Coronary artery (tissue), 2 donors: ENCODE measurements at places on chromosomes 6 and 20.

DNA sequence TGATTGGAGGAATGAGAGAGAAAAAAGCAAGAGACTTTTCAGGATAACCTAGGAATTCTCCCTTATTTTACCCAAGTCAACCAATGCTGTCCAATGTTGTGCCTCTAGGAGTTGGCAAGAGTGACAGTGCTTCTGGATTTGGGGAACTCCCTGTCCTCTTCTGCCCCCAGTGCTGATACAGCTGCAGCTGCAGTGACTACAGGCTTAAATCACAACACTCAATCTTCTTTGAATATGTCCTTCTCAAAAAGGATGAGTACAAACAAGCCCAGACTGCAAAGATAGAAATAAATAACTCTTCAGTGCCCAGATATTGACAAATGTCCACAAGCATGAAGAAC, 141.0 kb upstream of the COL21A1 start:
- DNase-seq: no peak

GRCh38 chr6:126042001-126042419, 55.7 kb downstream of the TRMT11 start:
- DNase-seq: no peak

GRCh38 chr6:83424392-83425018, 6.3 kb downstream of the ME1 start:
- DNase-seq: no peak

- DNase-seq: no peak
Observed at GRCh38 chr20:34088305-34089174, 23.5 kb downstream of the EIF2S2 start.

DNA sequence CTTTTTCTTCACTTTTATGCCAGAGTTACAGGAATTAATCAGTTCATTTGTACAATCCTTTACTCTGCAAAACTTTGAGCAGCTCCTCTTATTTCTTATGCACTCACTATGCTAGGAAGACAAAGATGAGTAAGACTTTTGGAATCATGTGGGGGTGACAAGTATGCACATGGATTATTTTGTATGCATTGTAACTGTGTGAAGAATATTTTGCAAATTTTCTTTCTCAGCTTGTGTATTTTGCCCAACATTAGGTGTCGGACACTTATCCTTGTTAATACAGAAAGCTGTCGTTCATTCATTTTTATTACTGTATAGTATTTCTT, 88.6 kb downstream of the PPP1R14C start:
- DNase-seq: no peak

- DNase-seq: no peak
Observed at GRCh38 chr6:68410021-68410420, 225.1 kb upstream of the ADGRB3 start.

GRCh38 chr6:162315291-162315690, 412.3 kb downstream of the PRKN start:
- DNase-seq: no peak

- no peak for DNase-seq
Observed at GRCh38 chr20:51001430-51002265, 21.3 kb downstream of the KCNG1 start.

DNA sequence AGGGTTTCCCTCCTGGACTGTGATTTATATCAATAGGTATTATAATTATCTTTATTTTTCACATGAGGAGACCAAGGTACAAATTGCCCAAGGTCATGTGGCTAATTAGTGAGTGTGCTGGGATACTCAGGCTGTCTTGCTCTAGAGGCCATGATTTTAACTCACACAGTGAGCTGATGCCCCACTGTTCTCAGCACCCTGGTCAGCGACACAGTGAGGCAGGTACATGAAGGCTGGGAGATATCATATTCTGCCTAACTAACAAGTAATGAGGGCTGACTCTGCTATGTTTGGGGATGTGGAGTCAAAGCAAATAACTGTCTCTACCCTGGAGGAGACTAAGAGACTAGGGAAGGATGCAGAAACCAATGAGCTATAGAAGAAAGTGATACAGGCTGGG, 501.1 kb downstream of the PTPRT start:
- no peak for DNase-seq

DNA sequence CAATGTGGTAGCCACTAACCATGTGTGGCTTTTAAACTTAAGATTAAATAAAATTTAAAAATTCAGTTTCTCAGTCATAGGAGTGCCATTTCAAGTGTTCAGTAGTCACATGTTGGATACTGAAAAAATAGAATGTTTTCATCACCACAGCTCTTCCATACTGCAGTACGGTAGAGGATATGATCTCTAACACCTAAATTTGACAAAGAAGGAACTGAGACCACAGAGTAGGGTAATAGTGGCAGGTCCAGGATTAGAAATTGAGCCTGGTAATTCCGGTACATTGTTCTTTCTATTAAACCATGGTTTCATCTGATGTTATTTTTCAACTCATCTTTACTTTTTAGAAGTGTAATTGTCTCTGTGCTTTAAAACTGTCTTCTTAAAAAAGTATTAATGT, 104.0 kb downstream of the CD2AP start:
- no peak for DNase-seq

DNA sequence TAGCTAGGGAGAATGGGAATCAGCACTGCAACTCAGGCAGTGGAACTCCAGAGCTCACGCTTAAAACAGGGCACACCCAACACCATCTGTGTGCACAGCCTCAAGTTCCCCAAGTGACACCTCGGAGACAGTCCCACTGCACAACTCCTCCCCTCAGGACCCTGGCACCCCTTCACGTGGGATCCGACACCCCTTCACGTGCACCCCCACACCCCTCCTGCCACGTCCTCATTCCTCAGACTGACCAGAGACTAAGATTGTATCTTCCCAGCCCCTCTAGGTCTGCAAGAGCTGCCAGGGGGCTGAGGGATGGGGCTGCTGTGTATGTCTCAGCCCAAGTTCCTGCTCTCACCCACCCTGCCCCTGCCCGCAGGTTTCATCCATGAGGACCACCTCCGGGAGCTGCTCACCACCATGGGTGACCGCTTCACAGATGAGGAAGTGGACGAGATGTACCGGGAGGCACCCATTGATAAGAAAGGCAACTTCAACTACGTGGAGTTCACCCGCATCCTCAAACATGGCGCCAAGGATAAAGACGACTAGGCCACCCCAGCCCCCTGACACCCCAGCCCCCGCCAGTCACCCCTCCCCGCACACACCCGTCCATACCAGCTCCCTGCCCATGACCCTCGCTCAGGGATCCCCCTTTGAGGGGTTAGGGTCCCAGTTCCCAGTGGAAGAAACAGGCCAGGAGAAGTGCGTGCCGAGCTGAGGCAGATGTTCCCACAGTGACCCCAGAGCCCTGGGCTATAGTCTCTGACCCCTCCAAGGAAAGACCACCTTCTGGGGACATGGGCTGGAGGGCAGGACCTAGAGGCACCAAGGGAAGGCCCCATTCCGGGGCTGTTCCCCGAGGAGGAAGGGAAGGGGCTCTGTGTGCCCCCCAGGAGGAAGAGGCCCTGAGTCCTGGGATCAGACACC, 7.6 kb downstream of the MYL9 start:
- DNase-seq: no peak

DNA sequence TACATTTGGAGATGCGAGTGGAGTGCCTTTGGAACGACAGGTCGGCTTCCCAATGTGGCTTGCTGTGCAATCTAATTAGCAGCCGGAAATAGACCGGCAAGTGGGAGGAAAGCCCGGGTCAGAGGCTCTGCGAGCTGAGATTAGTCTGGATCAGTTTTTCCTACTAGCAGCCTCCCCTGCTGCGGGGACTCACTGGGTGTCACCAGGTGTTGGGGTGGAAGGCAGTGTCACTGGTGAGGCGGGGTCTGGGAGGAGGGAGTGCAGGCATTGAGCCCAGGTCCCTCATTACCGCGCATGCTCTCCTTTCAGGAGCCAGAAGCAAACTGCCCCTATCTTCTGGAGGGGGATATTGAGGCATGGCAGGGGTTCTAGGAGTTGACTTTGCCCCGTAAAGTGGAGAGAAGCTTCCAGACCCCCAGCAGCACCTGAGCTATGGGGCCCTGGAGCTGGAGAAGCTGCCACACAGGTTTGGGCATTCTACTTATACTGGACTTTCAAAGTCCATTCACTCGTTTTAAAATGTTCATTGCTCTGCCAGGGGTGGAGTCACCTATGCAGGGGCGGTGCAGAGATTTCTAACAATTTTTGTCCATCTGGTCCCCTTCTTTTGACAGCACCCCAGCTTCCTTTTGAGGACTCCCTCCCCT, 11.0 kb downstream of the SULF2 start:
- DNase-seq: no peak

DNA sequence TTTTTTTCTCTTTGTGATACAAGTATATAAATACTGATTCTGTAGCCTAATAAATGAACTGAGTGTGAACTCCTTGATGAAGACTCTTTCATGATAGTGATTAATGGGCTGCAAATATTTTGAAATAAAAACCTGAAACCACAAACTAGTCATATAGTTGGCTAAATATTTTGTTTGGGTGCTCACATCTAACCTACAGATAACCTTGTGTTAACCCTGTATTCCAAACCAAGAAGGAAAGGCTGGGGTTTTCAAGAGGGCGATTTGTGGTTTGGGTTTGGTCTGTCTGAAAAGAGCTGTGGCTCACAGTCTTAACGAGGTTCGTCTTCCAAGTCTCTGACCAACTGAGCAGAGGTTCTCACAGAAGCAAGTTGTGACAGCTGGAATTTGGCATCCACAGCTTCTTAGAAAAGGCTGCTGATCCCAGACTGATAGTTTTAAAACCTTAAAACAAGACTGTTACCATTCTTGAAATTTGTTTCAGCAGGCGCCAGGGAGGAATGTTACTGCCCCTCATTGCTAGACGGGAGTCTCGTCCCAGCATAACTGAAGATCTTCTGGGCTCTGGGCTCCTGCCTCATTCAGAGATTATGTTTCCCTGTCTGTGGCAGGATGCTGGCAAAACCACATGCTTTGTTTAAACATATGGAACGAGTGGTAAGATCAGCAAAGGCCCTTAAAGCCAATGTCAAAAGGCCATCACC, 736.4 kb upstream of the MARCKS start:
- no peak for DNase-seq

GRCh38 chr6:75196081-75196687, 9.7 kb downstream of the COL12A1 start:
- DNase-seq: no peak

GRCh38 chr6:91088976-91089375, 502.1 kb upstream of the MAP3K7 start:
- no peak for DNase-seq

DNA sequence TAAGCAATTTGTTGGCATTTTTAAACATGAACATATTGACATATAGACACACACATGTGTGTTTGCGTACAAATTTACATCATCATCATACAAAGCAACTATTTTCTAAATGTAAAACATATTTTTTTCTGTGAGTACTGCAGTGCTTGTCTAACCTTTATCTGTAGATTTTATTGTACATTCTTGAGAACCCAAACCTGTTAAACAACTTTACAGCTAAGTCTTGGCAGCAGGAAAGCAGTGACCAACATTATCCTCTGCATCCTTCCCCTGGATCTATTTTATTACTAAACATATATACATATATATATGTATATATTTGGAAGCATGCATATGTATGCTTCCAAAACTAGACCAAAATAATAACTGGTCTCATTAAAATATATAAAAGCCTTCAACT, 10.4 kb upstream of the PLCB1 start:
- no peak for DNase-seq

GRCh38 chr20:31505903-31506302, 8.3 kb upstream of the HM13 start:
- DNase-seq: no peak

DNA sequence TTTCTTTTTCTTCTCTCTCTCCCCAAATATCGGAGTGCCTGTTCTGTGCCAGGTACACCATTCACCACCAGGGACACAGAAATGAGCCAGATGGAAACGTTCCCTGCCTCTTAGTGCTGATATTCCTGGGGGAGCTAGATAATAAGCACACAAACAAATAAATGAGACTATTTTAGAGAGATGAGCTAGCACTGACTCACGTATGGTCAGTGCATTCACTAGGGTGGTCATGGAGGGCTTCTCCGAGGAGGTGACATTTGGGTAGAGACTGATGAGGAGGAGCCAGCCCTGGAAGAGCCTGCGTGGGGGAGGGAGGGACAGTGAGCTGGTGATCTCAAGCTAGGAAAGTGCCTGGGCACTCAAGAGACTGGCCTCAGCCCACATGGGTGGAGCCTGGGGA, 252.3 kb upstream of the KCNG1 start:
- DNase-seq: no peak

GRCh38 chr6:42274898-42275297, 57.2 kb upstream of the MRPS10 start:
- DNase-seq: no peak

GRCh38 chr20:3014179-3014578, 29.2 kb upstream of the GNRH2 start:
- no peak for DNase-seq

GRCh38 chr20:56750430-56750829, 121.3 kb downstream of the TFAP2C start:
- no peak for DNase-seq

GRCh38 chr6:2970034-2970685, 1.2 kb downstream of the SERPINB6 start:
- DNase-seq: no peak

GRCh38 chr20:50426866-50427718, 83.1 kb upstream of the PTPN1 start:
- no peak for DNase-seq

- DNase-seq: no peak
Observed at GRCh38 chr20:39853636-39854035, 835.4 kb downstream of the MAFB start.

DNA sequence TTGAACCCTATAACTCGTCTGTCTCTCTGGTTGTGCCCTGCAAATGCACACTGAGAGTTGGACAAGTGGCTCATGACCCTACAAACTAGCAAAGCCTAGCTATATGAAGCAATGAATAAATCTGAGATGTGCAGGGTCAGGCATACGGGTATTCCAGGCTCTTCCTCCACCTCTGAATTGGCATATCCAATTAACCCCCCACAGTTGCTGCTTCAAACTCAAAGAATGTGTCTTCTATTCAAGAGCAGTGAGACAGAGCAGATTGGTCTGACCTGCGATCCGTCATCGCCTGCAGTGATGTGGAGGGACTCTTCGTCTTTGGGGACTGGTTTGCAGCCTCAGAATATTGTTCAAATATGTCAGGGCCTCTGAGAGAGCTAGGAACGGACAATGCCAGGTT, 59.8 kb downstream of the LAMP5 start:
- DNase-seq: no peak

DNA sequence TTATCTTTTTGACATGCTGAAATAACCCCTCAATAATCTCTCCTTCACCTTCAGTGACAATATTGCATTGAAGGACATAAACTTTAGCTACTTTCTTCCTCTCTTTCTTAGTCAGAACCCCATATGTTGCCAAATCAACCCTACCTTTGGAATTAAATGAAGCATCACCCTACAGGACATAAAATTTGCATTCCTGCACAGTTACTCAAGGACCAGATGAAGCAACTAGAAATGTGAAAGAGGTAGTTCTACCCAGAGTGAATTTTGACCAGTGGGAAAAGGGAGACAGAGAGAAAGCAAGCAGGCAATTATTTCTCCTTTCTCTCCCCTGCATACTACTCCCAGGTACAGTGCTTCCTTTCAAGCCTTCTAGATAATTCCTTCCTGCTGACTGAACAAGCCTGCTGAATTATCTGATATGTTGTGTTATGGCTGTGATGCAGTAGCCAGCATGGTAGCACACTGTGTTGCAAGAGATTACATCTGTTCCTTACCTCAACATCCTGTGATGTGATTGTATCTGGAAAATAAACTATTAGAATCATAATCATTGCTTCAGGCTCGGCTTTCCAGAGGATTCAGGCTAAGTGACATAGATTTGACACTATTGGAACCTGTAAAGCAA, 16.6 kb downstream of the TENT5A start:
- DNase-seq: no peak
